ENCODE measurements at places on chromosomes 4 and X. TPM values are rescaled to one million over a fixed set of nuclear protein-coding genes. Genes with fewer than 3 reads are reported as not detected.

GRCh38 chrX:136697156-136697555, 49.2 kb downstream of the CD40LG start:
- no peak for DNase-seq

- DNase-seq = no peak
These were observed 518 bp downstream of the PRDM8 start for GRCh38 chr4:80197601-80198440.

GRCh38 chrX:140507223-140507981, 2.5 kb upstream of the SOX3 start:
- DNase-seq = no peak

DNA sequence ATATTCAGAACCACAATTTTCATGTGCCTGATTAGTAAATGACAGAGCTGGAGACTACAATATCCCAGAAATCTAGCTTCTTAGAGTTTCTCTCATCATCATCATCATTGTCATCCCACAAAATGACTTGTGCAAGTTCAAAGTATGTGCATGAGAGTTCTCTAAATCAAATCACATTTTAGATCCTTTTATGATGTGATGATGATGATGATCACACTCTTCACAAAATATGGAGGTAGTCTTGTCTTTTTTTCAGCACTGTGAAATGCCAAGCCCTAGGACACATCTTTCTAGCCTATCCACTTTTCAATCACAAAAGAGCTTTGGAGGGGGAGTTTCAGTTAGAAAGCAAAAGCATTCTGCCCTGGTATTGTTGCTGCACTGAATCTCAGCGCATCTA, 7.4 kb downstream of the MBNL3 start:
- no peak for DNase-seq

DNA sequence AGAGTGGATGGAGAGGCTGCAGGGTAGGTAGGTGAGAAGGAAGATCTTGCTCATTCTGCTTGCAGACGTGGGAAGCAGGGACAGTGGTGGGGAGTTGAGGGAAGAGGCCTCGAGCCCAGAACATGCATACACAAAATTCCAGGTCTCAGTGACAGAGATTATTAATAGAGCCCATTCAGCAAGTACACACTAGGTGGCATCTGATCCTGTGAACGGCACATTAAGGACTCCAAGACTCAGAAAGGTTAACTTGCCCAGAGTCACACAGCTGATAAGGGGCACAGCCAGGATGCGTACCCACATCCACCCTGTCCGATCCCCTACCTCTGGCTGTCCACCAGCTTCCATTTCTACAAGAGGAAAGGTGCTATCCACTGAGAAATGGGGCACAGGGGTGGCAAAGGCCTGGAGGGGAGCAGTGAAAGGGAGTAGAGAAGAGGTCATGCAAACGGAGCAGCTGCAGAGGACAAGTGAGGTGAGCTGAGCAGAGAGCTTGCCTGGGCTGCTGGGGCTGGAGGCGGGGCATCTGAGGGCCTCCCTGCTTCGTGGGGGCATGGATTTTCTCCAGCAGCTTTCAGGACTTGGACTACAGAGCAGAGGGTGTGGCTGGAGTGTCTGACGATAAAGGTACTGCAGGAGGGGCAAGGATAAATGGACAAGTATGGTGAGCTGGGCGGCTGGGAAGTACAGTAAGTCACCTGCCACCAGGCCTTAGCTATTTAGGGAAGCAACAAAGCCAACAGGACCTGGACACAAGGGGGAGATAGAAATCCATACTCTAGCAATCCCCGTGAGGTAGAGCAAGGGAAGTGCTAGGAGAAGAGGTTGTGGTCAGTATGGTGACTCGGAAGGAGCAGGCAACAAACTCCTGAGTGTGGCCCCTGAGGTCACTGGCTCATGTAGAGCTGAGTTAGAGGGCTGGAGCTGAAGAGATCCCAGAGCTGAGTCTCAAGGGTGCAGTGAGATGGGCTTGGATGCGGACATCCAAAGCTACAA, 11.2 kb downstream of the IDS start:
- no peak for DNase-seq

- DNase-seq = no peak
These were observed 105.0 kb downstream of the TBL1X start for GRCh38 chrX:9569876-9570301.

DNA sequence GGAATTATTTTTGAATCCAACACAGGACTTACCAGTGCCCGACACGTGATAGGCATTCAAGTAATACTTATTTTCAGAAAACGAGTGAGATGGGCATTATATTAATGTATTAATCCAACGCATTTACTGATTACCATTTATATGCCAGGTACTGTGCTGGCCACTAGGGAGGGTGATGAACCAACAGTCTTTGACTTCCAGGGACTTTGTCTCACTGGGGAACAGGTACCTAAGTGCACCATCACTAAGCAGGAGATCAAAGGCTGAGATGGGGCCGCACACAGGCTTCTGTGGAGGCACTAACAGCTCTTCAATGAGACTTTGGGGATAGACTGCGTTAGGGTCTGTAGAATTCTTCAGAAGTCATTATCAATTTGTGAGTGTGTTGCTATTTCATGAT, 5.7 kb upstream of the TADA2B start:
- no peak for DNase-seq

GRCh38 chr4:26310264-26310663, 10.6 kb upstream of the RBPJ start:
- no peak for DNase-seq

GRCh38 chrX:115311139-115311538, 21.6 kb downstream of the LUZP4 start:
- DNase-seq = no peak

- DNase-seq = no peak
These were observed 46.6 kb upstream of the HS6ST2 start for GRCh38 chrX:133005042-133005441.

- peak; percentile 8 for DNase-seq
These were observed 161.5 kb upstream of the SFRP2 start for GRCh38 chr4:153950100-153950979.

DNA sequence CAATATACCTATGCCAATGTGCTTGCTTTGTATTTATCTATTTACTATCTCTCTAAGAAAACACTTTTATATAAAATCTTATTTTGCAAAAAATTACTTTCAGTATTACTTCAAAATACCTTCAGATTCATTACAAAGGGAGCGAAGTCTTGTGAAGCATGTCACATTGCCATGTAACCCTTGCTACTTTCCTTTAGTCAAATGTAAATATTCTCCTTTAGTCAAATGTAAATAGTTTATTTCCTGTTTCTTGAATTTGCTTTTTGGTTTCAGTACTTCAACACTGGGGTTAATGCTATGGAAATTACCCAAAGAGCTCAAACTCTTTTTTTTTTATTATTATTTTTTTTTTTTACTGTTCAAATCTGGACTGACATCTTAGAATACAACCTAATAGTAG, 383.3 kb downstream of the GRXCR1 start:
- DNase-seq = no peak

- no peak for DNase-seq
These were observed 67.9 kb downstream of the PPP3CA start for GRCh38 chr4:101279377-101279871.

DNA sequence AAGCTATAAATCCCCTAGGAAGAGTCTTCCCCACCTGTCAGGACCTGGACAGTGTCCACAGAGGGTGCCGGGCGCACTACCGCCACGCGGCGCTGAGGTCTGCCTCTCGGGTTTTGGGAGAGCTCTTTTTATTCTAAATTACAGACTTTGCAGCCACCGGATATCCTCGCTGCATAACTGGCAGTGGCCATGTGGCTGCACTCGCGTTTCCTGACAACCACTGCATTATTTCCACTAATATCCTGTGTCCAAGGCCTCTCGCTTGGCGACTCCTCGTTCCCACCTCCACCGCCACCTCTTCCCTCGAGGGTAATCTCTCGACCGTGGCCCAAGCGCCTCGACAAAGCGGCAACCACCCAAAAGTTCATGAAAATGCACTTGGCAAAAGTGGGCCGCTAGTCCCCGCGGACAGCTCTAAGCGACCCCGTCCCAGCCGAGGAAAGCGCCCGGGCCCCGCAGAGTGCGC, 512 bp upstream of the TMEM131L start:
- peak; percentile 37 for DNase-seq

The EDA2R gene
- total RNA-seq = 0.66 TPM

The ING2 gene
- 11.6 TPM for total RNA-seq

The TMPRSS11E gene
- not detected for total RNA-seq

The PTCHD1 gene
- total RNA-seq = not detected

The PIGA gene
- 16.8 TPM for total RNA-seq

The EMCN gene
- total RNA-seq = 0.07 TPM

The SLC7A11 gene
- total RNA-seq = 0.44 TPM

The CFAP47 gene
- total RNA-seq = not detected

Data from T-cell (primary cell).